ENCODE measurements at places on chromosomes 11 and 22.

- no peak for DNase-seq
Observed at GRCh38 chr11:66267039-66267378, 1.4 kb upstream of the RAB1B start.

GRCh38 chr11:9182180-9182871 is 82.8 kb downstream of the DENND5A start:
- no peak for DNase-seq

GRCh38 chr11:68337399-68337835 is 25.0 kb downstream of the LRP5 start:
- no peak for DNase-seq

DNA sequence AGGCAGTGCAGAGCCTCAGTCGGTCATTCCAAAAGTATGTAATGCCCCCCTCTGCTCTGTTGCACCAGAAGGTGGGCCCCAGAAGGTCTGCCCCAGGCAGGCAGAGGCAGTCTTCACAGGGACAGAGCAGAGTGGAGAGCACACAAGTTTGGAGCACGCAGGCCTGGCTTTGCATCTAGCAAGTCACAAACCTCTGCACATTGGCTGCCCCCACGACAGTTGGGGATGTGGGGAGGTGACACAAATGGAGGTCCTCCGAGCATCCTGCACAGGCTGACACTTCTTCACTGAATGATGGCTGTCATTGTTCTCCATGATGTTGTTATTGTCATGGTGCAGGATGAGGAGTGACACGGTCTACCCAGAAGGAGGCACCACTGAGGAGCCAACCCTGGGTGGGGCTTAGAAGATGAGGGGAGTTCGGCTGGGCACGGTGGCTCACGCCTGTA is 11.9 kb downstream of the TOM1 start:
- no peak for DNase-seq

- DNase-seq = no peak
Observed at GRCh38 chr22:39662686-39663052, 92.1 kb downstream of the CACNA1I start.

- DNase-seq = no peak
Observed at GRCh38 chr11:32259641-32260081, 168.8 kb downstream of the RCN1 start.

GRCh38 chr22:35695202-35695601 is 22.5 kb upstream of the APOL5 start:
- no peak for DNase-seq

DNA sequence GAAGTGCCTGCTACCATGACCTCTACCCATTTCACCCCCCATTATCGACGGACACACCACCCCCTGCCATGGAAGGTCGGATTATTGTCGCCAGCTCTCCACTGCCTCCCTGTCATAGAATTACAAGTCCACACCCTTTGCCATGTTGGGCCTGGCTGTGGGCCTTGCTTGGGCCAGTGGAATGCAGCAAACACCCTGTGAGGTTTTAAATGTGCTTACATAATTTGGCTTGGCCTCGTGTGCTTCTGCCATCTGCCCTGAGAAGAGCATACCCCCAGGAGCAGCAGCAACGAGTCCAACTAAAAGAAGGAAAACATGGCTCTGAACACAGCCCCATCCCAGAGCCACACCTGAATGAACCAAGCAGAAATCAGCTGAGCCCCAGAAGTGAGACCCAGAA is 94.1 kb upstream of the PRDM11 start:
- DNase-seq = no peak

DNA sequence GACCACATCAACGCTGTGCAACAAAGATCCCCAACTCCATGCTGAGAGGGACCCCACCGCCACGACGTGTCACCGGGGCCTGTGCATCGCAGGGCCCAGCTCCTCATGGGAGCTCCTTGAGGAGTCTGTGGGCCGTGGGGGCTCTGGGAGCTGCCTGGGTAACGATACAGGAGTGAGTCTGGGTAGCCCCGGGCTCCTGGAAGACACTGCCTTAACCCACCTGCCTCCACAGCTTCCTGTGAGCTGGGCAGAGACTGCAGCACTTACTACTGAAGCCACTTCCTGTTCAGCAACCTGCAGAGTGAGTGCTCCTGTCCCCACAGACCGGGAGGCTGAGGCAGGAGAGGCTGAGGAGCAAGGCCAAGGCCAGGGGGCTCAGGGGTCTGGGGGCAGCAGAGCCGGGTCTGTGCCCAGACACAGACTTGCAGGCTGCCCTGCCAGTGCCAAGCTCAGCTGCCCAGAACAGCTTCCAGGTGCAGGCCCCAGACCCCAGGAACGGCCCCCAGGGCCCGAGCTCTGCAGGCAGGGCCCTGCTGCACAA is 226.7 kb downstream of the BRD1 start:
- DNase-seq = no peak

GRCh38 chr11:27710536-27710935 is 10.3 kb upstream of the BDNF start:
- no peak for DNase-seq

DNA sequence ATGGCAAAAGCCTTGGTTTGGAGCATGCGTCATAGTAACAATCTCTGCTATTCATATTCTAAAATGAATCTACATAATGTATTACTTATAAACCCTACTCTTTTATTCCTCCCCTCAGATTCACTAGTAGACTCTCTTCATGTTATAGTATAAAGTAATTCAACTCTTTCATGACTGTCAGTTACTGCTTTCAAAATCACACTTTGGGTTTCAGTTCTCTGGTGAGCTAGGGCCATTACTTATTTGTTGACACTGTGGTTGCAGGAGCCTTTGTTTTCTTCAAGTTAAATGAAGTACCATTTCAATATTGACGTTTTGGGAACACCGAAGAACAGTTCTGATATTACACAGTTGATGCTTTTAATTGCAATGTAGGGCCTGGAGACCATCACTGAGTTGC is 378.4 kb downstream of the DDX10 start:
- no peak for DNase-seq

GRCh38 chr22:19776433-19777031 is 16.0 kb downstream of the TBX1 start:
- DNase-seq = no peak

All from urothelium cell line (cell line).